Stimulated activated CD8-positive, alpha-beta memory T cell treated with anti-CD3 and anti-CD28 coated beads, Interleukin-7, amount 100 ng/mL, for 1 hour (primary cell): ENCODE measurements at places on chromosomes 12 and 14.

DNA sequence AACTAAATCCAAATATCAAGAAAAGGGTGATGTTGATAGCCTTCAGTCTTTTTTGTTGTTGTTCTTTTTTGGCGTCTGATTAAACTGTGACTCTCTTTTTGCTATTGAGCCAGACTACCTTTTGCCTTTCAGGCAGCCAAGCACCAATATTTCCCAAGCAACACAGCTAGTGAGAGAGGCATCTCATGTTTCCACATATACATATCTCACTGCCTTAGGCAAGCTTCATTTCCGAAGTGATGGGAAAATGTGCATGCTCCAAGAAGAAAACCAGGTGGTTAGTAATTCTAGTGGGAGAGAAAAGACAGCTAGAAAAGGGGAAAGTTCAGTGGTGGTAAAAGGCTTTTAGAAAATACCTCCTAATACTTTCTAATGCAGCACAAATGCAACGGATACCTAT lies 277.7 kb downstream of the TMTC2 start:
- DNase-seq, result no peak

GRCh38 chr12:89355243-89356068 lies 3.2 kb upstream of the DUSP6 start:
- DNase-seq, result no peak

DNA sequence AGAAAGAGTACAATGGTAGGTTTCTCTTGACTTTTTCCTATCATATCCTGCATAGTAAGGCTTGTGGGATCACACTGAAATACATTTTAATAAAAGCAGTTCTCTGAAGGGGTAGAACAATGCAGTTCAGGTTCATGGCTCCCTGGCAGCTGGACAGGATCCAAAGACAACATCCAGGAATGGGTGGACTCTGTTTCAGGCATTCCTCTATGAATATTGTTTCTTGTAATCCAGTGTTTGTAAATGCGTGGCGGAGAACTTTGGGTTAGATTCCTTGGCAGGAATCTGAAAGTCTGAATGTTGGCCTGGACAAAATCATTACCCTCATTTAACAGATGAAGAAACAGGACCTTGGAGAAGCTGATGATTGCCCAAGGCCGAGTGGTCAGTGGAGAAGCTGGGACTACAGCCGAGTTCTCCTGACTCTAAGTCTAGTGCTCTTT lies 43.5 kb downstream of the SYNE2 start:
- no peak for DNase-seq

- DNase-seq, result no peak
Measured at GRCh38 chr14:81986005-81986404, 452.4 kb upstream of the SEL1L start.

DNA sequence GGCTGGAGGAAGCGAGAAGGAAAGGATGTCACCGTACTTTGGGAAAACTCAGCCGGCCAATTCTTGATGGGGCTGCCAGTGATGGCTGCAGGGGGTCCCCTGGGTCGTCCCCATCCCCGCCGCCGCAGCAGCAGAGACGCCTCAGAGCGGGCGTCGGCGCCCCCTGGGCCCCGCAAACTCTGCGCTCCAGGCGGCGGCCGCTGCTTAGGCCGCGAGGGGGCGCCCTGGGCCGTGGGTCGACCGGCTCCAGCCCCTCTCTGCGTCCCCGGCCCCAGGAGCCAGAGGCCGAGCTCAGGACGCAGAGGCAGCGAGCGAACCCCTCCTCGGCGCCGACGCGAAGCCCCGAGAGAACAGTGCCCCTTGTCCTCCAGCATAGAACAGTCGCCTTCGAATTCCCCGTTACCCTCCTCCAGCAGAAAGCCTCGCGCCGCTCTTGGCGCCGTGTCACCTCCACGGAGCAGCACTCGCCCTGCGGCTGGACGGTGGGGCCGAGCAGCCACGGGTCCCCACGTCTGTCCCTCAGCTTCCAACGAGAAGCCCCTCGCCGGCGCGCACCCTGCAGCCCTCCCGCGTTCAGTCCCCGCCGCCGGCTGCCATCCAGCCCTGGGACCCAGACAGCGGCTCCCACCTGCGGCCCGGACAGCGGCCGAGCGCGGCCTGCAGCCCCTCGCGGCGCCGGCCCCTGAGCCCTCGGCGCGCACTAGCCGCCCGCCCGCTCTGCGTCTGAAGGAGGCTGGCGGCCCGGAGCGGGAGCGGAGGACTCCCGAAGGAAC lies 106.6 kb downstream of the PRICKLE1 start:
- no peak for DNase-seq

- DNase-seq, result no peak
Measured at GRCh38 chr14:89865153-89865552, 89.4 kb downstream of the EFCAB11 start.

DNA sequence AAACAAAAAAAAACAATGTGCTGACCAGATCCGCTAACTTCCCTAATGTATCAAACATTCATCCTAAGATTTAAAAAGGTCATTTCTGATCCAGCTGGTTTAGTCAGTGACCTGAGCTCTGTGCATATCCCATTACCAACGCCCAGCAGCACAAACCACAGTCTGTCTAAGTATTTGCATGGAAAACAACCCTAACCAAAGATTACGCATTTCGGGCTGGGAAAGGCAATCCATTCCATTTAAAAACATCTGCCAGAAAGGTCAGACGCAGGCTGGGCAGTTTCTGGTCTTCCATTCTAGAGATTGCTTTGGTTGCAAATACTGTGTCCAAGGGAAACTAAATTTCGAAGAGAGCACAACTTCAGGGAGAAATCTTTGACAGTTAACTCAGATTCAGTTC lies 234.9 kb downstream of the FLRT2 start:
- DNase-seq, result no peak

GRCh38 chr14:77126461-77126990 lies 15.1 kb downstream of the ZDHHC22 start:
- DNase-seq, result no peak

- no peak for DNase-seq
Measured at GRCh38 chr12:38664661-38665269, 240.6 kb downstream of the CPNE8 start.

DNA sequence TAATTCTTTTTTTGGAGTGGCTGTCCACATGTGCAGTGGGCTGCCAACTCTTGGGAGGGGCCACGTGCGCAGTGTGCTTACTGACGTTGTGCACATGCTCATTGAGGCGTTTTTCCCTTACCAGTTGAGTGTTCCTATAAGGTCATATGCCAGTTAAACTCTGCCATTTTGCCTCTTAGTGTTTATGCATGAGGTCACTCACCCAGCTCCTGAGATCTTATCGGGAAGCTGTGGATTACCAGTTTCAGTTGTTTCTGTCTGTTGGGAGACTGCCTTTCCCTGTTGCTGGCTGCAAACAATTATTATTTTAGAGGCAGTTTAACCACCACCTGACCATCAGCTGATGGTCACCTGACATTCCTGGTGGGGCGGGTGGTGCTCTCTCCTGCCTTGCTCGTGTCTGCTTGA lies 16.1 kb upstream of the KIF21A start:
- DNase-seq, result no peak
